ENCODE measurements at places on chromosomes 16 and 17.
A peak's percentile ranks its signal among the peaks of the same experiment; 100 is the strongest.

DNA sequence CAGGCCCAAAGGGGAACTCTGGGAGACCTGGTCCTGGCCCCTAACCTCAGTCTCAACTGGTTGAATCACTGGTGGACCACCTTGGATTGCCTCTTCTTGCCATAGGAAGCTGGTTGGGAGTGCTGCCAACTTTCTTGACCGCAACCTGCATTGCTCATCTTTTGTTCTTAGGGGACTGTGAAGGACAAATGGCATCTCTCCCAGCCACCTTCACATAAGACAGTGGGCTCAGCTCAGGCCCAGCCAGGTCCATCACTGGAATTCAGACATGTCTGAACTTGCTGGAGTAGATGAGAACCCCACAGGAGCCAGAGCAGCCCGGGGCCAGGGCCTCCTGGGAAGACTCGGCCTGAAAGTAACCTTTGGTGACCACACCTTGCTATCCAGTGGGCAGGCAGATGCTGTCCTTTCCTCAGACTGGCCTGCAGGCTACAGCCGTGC lies 18.8 kb downstream of the ADORA2B start:
- DNase-seq = peak; percentile 49

GRCh38 chr16:4372001-4372577 lies 441 bp downstream of the VASN start:
- DNase-seq = no peak

DNA sequence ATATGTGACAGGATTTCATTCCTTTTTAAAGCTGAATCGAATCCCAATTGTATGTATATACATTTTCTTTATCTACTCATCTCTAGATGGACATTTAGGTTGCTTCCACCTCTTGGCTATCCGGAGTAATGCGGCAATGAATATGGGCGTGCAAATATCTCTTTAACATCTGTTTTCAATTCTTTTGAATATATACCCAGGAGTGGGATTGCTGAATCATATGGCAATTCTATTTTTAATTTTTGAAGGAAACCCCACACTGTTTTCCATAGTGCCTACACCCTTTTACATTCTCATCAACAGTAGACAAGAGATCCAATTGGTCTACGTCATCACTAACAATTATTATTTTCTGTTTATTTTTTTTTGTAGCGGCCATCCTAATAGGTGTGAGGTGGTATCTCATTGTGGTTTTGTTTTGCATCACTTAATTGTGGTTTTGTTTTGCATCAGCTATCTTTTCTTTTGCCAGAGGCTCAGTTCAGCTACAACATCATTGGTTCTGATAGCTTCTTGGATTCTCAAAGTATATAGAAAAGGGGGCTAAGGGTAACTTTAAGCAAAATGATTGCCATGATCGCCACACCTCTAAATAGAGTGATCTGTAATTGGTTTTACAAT lies 25.6 kb upstream of the MAP2K6 start:
- no peak for DNase-seq

DNA sequence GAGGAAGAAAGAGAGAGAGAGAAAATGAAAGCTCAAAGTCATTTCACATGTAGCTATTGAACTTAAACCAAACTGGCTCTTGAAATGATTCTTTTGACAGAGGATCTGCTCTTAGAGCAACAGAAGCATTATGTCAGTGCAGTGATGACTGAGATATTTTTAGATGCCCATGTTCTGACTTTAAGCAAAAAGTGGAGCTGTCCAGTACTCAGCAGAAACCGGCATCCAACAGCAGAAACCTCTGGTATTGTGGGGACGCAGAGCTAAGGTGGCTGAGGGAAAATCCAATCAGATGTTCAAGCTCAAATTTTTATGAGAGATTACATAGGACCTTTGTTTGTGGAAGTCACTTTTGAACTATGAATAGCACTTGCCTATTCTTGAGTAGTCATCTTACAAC lies 69.8 kb upstream of the ANKFN1 start:
- no peak for DNase-seq

GRCh38 chr17:13958773-13959172 lies 110.5 kb upstream of the COX10 start:
- no peak for DNase-seq

- no peak for DNase-seq
Measured at GRCh38 chr16:22282254-22282892, 14.8 kb upstream of the POLR3E start.

DNA sequence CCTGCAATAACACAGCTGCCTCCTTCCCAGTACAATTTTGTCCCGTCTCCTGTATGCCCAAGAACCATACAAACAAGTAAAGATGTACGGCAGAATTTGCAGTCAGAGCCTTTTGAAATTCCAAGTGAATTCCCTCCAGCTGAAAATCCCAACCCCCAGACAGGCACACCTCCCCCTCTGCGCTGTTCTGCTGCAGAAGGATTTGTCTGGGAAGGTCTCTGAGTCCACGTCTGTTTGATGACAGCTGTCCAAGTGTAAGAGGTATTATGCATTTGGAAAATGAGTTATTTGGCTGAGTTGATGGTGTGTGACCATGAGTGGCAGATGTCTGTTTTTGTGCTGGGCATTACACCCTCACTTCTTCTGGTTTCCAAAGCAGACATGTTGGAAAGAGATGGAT lies 104.9 kb upstream of the HS3ST4 start:
- no peak for DNase-seq

DNA sequence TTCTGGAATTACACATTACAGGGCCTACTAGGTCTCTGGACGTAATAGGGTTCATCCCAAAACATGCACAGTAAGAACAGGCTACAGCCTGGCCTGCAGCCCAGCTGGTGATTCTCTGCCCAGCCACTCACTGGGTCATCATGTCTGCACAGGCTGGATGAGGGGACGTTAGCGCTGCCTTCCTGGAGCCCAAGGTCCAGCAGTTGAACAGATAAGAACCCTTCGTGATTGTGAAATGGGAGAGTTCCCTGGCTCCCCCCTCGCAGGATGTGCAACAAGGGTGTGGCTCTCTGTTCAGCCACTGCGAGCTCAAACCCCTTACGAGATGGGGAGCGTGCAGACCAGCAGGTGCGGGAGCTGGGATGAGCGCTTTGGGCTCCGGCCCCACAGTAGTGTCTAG lies 200.0 kb upstream of the CDH5 start:
- no peak for DNase-seq

GRCh38 chr17:74584292-74585060 lies 7.6 kb downstream of the CD300LD start:
- DNase-seq = no peak

DNA sequence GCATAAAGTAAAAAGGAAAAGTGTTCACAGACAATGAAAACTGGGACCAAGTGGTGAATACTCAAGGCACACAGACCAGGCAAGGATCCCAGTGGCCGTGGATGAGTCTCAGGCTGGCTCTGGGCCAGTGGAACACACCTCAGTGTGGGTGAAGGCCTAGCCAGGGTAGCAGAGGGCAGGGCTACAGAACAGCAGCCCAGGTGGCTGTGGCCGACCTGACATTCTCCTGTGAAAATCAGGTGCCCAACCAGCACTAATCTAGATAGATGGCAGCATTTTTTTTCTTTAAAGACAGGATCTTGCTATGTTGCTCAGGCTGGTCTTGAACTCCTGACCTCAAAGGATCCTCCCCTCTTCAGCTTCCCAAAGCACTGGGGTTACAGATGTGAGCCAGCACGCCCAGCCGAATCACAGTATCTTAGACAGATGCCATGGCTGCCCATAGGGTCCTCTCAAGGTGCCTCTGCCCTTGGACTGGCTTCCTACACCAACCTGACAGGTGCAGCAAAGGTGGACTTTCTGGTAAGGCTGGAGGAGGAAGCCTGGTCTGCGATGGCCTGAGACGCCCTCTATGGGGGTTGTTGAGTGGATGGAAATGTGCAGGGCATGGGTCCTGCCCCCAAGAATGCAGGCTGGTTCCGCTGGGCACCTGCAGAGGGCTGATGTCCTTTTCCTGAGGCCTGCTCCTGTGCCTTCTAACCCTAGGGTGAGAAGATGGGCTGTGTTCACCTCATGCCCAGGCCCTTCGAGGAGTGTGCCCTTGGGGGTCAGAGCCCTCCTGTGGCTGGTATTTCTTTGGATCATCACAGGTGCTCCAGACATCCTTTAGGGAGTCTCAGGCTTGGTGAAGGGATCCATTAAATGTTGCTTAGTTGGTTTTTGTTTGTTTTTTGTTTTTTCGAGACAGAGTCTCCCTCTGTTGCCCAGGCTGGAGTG lies 3.8 kb upstream of the P4HB start:
- no peak for DNase-seq

DNA sequence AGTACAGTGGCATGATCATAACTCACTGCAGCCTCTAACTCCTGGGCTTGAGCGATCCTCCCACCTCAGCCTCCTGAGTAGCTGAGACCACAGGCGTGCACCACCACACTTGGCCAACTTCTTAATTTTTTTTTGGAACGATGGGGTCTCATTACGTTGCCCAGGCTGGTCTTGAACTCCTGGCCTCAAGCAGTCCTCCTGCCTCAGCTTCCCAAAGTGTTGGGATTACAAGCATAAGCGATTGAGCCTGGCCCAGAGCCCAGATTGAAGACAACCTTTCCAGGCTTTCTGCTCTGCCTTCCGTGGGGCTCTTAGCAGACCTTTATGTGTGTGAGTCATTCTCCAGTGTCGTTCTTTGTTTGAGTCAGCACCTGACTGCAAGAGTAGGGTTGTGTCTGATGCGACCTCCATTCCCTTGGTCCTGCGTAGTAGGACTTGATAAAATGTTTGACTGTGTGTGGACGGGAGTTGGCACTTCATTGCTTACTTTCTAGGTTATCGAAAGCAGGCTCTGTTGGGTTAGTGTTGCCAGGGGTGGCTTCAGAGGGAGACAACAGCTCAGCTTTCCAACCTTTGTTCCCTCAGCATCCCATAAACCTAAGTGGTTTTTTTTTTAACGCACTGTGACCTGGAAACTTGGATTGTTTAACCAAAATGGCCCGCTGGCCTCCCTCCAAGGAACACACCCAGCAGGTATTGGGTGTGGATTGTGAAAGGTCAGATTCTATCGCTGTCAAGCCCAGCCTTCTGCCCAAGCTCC lies 26.4 kb downstream of the EEF2K start:
- DNase-seq = peak; percentile 48

- DNase-seq = no peak
Measured at GRCh38 chr17:72853440-72854415, 238.8 kb downstream of the SLC39A11 start.

DNA sequence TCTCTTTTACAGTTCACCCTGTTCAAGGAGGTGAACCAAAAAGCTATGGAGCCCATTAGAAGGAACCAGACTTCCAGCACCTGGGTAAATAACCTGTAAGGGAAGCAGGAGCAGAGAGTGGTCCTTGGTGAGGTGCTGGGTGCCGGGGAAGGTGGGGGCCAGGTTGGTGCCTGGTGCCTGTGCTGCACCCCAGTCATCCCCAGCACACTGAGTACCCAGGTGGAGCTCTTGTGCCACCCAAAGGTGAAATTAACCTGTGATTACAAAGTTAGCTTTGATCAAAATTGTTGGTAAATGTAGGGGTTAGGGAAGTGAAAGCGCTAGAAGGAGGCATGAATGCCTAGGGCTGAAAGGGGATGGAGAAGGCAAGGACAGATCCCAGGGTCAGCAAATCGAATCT lies 58.6 kb downstream of the CDRT4 start:
- DNase-seq = no peak

DNA sequence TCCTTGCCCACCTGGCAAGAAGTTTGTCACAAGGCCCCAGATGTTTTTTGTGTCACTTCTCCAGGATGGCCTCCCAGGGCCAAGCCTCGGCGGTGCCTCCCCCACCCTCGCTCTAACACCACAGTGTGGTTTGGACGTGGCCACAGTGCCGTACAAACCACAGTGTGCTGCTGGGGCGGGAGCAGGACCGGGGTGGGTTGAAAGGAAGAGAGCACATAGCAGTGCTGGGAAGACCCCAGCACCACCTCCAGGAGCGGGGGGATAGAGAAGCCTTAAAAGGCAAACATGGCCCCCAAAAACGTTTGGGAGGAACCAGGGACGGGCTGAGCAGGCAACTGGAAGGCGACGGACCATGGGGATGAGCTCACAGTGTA lies 5.0 kb upstream of the BCL6B start:
- no peak for DNase-seq

- no peak for DNase-seq
Measured at GRCh38 chr16:79100447-79100846, 500.1 kb downstream of the MAF start.

DNA sequence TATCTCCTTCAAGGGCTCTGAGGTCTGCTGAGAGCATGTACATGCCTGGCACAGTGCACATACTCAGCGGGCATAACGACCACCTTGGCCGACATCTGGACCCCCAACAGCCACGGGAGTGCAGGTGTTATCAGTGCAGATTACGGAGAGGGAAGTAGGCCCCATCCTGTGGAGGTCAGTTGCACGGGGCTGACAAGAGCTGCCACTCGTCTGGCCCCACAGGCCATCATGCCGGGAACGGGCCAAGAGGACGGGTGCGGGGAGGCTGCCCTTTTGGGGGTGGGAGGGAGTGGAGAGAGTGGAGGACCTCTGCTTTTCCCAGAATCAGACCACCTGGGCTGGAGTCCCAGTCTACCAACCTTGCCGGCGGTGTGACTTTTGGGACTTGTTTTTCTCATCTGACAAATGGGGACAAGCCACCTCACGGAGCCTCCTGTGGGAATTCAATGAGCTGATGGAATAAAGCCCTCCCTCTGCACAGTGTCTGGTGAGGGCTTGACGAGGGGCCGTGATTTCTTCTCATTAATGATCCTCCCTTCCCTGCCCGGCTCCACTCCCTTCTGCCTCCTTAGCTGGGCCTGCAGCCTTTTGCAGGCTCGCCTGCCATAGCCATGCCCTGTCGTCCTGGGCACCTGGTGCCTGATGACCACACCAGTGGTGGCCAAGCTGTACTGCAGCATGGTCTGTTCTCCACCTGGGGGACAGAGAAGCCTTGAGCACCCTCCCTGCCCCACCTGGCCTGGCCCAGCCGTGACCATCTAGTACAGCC lies 4.6 kb downstream of the PRSS33 start:
- no peak for DNase-seq

GRCh38 chr17:50589095-50589705 lies 28.7 kb downstream of the CACNA1G start:
- no peak for DNase-seq

DNA sequence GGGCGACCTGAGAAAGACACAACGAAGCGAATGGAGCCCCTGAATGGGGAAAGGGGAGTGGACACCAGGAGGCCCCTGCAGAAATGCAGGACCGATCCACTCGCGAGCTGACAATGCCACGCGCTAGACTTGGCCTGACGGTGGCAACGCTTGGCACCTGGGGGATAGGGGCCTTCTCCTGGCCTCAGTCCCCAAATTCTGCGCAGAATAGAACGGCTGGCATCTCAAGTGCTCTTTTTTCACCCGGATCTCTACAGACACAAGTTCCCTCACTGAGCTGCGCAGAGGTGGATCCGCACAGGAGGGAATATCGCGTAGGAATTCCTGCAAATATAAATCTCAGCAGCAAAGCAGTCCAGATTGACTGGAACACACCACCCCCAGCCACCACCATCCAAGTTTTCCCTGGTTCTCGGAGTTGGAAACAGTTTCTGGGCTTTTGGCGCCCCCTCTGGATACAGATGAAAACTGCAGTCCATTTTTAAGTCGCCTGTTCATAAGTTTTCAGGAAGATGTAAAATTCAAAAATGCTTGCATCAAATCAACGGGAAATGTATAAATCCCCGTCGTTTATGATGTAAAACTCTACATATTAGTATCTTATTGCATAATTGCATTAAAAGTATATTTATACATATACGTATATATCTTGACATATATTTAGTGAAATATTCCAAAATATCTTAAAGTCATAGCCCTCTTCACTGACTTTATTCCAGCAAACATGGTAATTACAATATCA lies 2.3 kb upstream of the SOX9 start:
- DNase-seq = peak; percentile 83

- DNase-seq = no peak
Measured at GRCh38 chr16:30009990-30010843, 610 bp downstream of the DOC2A start.

GRCh38 chr16:12716658-12717057 lies 87.0 kb downstream of the CPPED1 start:
- DNase-seq = no peak

GRCh38 chr16:1093284-1094123 lies 2.5 kb downstream of the C1QTNF8 start:
- DNase-seq = no peak
